ENCODE measurements at places on chromosomes 1 and 21. TPM values are rescaled to one million over a fixed set of nuclear protein-coding genes. Genes with fewer than 3 reads are reported as not detected.

The SRGAP2 gene
- polyA plus RNA-seq, result 24.4 TPM

The CSRP1 gene
- polyA plus RNA-seq, result 187 TPM

DNA sequence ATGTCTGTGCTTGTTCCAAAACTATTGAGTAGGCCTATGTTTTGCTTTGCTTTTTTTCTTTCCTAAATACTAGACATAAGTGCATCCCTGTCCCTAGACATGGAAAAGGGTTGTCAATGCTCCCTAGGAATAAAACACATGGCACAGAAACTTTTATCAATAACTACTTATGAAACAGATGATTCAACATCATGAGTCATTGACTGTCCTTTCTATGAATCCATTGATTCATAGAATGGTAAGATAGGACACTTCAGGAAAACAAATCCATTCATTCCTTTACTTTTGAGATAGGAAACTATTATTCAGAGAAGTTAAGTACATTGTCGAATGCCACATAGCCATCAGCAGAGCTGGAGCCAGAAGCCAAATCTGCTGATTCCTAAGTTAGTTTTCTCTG is 147.5 kb downstream of the TSEN15 start:
- no peak overlapping the region for H3K27ac ChIP-seq
- H3K4me3 ChIP-seq, result no peak overlapping the region
- no peak for DNase-seq
- H3K36me3 ChIP-seq, result no peaks in the 10 kb centered on the region
- H3K4me1 ChIP-seq, result no peaks in the 10 kb centered on the region

- no peaks in the 10 kb centered on the region for H3K36me3 ChIP-seq
- no peak overlapping the region for H3K27ac ChIP-seq
- no peaks in the 10 kb centered on the region for H3K4me1 ChIP-seq
- H3K27me3 ChIP-seq, result no peaks in the 10 kb centered on the region
- no peak for DNase-seq
- H3K4me3 ChIP-seq, result no peak overlapping the region
These were observed 226.6 kb upstream of the KAZN start for GRCh38 chr1:14371771-14372497.

DNA sequence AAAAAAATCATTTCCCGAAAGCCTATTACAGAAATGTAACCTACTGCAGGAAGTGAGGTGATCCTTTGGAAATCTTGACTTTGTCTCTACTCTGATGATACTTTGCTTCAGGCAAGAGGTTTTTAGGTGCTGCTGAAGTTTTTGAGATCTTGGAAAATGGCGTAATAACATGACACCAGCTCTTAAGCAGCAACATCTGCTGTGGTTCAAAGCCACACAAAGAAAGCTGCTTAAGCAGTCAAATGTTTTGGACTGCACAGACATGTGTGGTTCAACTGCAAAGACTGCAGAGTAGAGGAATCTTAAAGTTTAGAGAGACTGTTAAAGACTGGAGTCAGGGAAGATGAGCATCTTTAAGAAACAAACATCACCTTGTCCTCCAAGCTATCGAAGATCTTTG is 139.0 kb downstream of the RASAL2 start:
- no peak overlapping the region for H3K27ac ChIP-seq
- H3K36me3 ChIP-seq, result no peaks in the 10 kb centered on the region
- no peaks in the 10 kb centered on the region for H3K4me1 ChIP-seq
- H3K27me3 ChIP-seq, result no peaks in the 10 kb centered on the region
- no peak overlapping the region for H3K4me3 ChIP-seq
- DNase-seq, result no peak

DNA sequence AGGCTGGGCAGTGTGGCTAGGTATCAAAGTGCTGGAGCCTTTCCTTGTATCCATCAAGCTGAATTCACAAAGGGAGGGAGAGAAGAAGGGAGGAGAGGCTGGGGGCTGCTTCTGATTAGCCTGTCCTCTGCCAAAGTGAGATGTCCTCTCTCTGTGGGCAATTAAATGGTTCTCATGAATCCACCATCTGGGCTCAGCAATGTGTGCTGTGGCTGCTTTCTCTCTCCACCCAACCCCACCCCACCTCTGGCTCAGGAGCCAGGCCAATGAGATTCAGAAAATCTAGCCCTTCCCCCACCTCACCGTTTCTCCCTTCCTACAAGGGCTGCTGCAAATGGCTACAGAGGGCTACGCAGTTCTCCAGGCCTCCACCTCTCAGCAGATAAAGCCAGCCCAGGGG is 154.6 kb downstream of the TENT5C start:
- DNase-seq, result no peak
- H3K4me1 ChIP-seq, result peaks cover 2% of the 10 kb centered on the region
- no peak overlapping the region for H3K4me3 ChIP-seq

- no peak overlapping the region for H3K27ac ChIP-seq
- no peaks in the 10 kb centered on the region for H3K4me1 ChIP-seq
- no peak for DNase-seq
- H3K36me3 ChIP-seq, result no peaks in the 10 kb centered on the region
These were observed 133.8 kb upstream of the CACNA1E start for GRCh38 chr1:181349512-181349911.

DNA sequence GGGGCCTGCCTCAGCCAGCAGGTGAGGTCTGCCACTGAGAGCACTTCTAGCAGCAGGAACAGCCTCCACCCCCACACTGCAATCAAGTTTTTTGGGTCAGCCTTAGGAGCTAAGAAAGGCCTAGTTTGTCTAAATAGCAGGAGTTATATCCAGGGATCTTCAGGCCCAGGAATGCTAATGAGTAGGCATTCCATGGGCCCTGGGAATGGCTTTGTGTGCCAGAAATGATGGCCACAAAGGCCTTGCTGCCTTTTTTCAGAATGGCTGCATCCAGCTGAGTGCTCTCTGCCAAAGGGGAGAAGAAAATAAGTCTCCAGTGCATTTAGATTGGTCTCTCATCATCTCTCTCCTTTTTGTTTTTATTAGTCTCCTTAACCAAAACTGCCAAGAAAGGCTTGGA is 2.8 kb downstream of the MRTO4 start:
- no peak for DNase-seq
- no peak overlapping the region for H3K4me3 ChIP-seq
- no peaks in the 10 kb centered on the region for H3K27me3 ChIP-seq
- H3K27ac ChIP-seq, result no peak overlapping the region

Measured in large intestine (tissue), 12 donors.